Left lung (tissue), 14 donors: ENCODE measurements at places on chromosomes 11 and 22. TPM values are rescaled to one million over a fixed set of nuclear protein-coding genes. Genes with fewer than 3 reads are reported as not detected.

GRCh38 chr11:64881476-64881875 lies 3.1 kb upstream of the EHD1 start:
- no peak for DNase-seq

DNA sequence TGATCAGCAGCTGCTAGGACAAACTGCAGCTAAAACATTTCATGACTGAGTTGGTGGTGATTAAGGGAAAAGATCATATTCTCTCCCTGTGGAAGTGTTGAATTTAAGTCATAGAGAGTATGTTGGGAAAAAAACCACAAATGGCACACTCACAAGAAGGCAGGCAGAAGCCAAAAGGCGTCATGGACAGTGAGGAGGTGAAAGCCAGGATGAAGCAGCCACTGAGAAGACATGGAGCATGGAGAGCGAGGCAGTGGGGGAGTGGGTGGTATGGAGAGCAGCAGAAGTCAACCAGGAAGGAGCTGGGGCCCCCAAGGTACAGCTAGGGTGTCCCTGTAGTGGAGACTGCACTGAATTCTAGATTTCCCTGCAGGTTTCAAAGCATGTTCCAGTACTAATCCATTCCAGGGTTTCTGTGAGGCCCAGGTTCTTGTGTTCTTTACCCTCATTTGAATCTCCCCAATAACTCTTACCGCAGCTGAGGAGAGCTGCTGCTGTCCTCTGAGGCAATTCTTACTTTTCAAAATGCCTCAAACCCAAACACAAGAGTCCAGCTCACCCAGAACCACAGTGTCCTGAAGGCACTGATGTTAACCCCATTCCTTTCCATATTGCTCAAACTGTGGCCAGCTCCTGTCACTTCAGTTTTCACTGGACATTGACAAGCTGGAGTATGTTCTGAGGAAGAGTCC lies 191.8 kb upstream of the E2F8 start:
- DNase-seq, result no peak

DNA sequence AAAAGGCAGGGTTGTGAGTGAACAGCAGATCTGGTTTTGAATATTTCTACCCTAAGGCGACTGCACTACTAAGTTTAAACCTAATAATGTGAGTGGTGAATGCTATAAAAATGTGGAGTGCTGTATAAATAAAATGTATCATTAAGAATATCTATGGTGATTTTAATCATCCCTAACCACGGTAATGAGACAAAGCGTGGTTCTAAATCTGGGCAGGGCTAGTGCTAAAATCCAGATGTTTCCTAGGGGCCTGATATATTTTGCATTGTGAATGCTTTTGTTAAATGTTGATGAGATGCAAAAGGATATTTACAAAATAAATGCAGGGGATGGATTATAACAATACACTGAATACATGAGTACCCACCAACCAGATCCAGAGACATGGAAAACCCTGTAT lies 58.1 kb downstream of the TSPAN18 start:
- no peak for DNase-seq

DNA sequence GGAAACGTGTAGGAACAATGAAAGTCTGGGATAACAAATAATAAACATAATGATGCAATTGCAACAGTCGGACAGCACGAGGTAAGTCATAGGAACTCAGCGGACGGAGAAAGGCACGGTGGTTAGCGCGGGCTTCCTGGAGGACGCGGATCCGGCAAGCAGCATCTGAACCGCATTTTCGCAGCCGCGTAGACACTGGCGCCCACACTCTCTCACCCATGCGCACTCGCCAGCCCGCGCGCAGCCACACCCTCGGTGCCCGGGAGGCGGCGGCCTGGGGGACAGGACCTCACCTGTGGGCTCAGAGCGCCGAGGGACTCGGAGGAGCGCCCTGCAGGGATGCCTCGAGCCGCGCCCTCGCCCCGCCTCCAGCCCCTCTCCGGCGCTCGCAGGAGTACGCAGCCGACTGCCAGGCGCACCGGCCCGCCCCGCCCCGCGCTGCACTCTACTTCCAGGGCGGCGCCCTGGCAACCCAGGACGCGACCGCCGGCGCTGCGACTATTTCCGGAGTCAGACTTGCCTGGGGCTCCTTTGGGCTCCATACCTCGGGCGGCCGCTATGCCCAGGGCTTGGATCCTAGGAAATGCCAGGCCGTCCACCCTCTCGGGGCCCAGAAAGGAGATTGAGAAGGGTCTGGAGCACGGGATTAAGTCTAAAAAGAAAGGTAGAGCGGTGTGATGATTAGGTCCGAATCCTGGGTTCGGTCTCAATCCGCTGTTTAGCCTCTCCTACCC lies at the start of gene TTLL1:
TTLL1 (minus strand) TSS at position 408 of the 734 bp plus-strand sequence. CDS start 13,805 bp downstream, outside the sequence.
- DNase-seq, result peak; percentile 89

- DNase-seq, result no peak
These were observed 55.1 kb downstream of the MTMR3 start for GRCh38 chr22:29937940-29938693.

DNA sequence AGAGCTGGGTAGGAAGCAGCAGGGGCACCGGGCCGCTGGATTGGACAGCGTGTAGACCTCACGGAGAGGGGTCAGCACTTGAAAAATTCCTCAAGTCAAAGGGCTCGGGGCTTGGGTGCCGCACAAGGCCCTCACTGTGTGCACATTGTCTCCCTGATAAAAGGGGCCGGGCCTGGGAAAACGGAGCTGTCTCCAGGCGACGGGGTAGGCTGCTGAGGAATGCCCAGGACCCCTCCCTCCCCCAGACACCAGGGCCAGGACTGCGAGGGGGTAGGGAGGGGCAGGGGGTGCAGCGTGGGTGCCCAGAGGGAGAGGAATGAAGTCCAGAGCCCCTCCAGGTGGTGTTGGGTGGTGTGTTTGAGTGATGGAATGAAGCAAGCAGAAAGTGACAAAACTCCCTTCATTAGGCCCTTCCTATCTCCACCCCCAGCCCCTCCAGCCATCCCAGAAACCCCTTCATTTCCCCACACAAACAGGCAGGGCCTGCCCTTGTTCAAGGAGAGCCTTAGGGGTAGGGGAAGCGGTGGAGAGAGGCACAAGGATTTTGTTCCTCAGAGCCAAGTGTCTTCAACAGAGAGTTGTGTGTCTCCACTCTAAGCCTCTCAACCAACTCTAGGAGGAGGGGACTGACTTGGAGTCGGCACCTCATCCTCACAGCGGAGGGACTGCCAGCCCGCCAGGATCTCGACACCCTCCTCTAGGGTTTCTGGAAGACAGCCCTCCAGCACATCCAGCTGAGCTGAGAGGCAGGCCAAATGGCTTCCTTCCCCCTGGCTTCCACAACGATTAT lies 63.9 kb downstream of the SYN3 start:
- DNase-seq, result peak; percentile 74

DNA sequence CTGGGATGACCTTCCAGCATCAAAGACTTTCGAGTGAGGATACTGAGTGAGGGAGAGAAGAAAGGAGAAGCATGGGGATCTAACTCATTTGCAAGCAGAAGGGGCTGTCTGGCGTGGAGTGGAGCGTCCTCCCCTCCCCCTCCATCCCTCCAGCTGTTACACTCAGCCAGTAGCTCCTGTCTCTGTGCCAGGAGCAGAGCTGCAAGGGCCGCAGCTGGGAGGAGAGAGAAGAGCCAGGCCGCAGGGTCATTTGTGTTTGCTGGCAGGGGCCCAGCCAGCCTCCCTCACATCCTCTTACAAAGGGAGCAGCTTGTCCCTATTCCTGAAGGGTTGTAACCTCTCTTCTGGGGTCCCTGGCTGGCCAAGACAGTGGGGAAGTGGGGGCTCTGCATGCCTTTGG lies 57.9 kb downstream of the NECTIN1 start:
- DNase-seq, result peak; percentile 97

- DNase-seq, result no peak
These were observed 10.2 kb downstream of the RASSF10 start for GRCh38 chr11:13019313-13019712.

- DNase-seq, result no peak
These were observed 34.6 kb downstream of the LGR4 start for GRCh38 chr11:27437829-27438594.

DNA sequence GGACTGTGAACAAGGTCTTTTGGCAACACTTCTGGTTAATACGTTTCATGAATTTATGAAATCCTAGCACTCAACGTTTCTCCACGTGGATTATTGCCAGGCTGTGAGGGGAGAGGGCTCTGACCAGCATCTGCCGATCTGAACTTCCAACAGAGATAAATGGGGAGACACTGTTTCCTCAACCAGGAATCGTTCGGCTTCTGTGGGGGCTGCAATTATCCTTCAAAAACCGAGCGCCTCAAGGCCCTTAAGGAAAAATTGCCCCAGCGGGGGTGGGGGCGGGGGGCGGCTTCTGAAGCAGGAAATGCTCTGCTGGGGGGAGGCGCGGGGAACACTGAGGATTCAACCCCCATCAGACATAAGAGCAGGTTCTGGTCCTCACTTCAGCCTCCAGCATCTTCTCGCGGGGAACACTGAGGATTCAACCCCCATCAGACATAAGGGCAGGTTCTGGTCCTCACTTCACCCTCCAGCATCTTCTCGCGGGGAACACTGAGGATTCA lies 155.6 kb downstream of the BRD1 start:
- no peak for DNase-seq

DNA sequence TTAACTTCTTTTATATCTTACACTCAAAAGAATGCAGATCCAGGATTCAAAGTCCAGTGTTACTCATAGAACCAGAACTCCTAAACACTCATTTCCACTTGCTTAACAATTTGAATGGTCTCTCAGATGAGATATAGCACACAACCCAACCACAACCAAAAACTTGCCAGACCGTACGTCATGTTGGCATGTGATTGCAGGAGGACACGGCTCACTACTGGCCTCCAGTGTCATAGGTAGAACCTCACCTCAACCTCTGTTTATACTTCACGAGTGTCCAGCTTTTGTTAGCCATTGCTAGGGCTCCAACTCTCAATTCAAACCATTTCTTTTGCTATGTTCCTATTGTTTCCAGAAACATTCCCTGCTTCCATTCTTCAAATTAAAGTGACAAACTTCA lies 58.5 kb upstream of the PDGFD start:
- no peak for DNase-seq

DNA sequence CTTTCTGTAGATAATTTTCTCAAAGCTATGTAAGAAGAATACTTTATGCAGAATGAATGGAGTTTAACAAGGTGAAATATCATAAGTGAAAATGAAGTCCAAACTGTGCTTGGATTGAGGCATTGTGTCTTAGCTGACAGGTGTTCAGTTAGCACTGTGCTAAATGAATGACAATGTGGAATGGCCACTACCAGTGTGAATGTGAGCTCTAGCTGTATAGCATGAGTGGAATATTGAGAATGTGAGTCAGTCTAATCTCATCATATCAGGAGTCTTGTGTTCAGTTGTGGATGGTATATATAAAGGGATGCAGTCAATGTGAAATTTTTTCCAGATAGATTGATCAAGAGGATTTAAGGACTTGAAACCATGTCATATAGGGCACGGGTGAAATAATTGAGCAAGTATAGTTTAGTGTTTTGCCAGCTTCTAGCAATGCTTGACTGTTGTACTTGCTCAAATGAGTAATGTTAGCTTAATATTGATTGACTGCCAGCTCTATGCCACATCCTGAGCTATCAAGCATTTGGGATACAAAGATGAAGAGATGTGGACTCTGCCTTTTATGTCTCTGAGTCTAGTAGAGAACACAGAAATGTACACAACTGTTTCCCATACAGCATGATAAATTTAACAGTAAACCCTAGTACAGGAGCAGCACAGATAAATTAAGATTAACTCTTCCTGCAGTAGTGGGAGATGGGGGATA lies 10.6 kb upstream of the RAG2 start:
- DNase-seq, result no peak

DNA sequence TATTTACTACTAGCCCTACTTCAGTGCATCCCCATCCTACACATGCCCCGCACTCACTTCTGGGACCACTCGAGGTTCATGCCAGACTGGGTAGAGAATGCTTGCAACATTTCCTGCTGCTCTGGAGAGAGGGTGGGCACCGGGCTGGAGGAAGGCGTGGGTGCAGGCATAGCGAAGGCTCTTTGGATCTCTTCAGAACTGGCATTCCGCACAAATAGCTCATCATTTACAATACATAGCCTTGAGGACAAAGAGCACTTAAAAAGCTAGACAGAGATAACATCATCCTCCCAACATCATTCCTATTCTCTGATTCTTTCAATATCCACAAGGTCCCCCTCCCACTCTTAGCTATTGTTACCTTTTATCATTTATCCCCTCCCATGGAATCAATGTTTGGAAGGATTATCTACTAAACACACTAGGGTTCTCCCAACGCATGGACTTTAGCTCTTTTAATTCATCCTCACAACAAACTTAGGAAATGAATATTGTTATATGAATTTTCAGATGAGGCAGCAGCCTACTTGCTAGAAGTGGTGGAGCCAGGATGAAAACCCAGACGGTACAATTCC lies 2.5 kb upstream of the TMEM223 start:
- no peak for DNase-seq

- DNase-seq, result no peak
These were observed 3.3 kb downstream of the RBM4 start for GRCh38 chr11:66641834-66642233.

GRCh38 chr11:69400771-69401590 lies 80.5 kb upstream of the LINC01488 start:
- DNase-seq, result no peak

DNA sequence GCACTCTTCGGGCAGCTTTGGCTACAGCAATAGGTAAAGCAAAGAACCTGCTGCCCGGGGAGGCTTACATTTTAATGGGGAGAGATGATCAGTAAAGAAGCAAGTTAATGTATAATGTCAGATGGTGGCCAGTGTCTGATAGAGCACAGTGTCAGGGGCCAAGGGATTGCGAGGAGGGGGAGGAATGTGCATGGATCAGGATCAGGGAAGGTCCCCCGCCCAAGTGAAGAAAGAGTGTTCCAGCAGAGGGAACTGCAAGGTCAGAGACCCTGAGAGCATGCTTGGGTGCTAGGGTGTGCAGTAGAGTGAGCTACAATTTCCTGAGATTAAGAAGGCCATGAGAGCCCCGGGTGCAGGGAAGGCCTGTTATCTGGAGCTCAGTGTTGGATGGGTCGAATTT lies 39.7 kb downstream of the TIMP3 start:
- DNase-seq, result no peak

DNA sequence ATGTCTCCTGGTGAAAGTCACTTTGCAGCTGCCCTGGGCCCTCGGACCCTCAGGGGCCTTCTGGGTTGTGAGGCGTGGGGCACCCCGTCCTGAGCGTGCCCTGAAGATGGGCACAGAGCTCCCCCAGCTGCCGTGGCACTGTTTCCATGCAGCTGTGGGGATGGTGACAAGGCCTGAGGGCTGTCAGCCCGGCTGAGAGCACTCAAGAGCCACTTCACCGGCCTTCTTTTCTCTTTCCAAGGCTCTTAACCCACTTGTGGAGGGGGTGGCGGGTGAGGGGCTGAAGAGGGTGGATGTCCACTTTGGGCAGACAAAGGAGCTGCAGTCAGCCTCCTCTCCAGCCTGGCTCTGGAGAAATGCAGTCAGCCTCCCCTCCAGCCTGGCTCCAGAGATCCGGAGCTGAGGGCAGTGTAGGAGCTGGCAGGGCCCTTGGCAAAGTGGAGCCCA lies 239.5 kb downstream of the ST3GAL4 start:
- peak; percentile 40 for DNase-seq

GRCh38 chr11:44797886-44798606 lies 71.3 kb downstream of the TSPAN18 start:
- DNase-seq, result no peak

- DNase-seq, result no peak
These were observed 145.7 kb downstream of the ARHGAP42 start for GRCh38 chr11:100832829-100833228.

- DNase-seq, result no peak
These were observed 766 bp upstream of the CAPRIN1 start for GRCh38 chr11:34050581-34051348.

TYMP gene
- total RNA-seq, result 256 TPM

ADORA2A gene
- 11.5 TPM for total RNA-seq

MS4A6A gene
- total RNA-seq, result 128 TPM

TTC38 gene
- 30.8 TPM for total RNA-seq

LSP1 gene
- 29.8 TPM for total RNA-seq

PLAAT3 gene
- total RNA-seq, result 74.2 TPM

WNT11 gene
- total RNA-seq, result 4.8 TPM

CCDC89 gene
- 2.5 TPM for total RNA-seq

LIF gene
- 8.1 TPM for total RNA-seq
